ENCODE measurements at places on chromosomes 6 and 20. TPM values are rescaled to one million over a fixed set of nuclear protein-coding genes. Genes with fewer than 3 reads are reported as not detected.

BICRAL gene
- 2.5 TPM for polyA plus RNA-seq

UBD gene
- not detected for polyA plus RNA-seq

FOXS1 gene
- polyA plus RNA-seq: not detected

HEY2 gene
- polyA plus RNA-seq: 0.13 TPM

Measured in GM23248 (cell line).